ENCODE measurements at places on chromosomes 1 and 21. TPM values are rescaled to one million over a fixed set of nuclear protein-coding genes. Genes with fewer than 3 reads are reported as not detected.

DNA sequence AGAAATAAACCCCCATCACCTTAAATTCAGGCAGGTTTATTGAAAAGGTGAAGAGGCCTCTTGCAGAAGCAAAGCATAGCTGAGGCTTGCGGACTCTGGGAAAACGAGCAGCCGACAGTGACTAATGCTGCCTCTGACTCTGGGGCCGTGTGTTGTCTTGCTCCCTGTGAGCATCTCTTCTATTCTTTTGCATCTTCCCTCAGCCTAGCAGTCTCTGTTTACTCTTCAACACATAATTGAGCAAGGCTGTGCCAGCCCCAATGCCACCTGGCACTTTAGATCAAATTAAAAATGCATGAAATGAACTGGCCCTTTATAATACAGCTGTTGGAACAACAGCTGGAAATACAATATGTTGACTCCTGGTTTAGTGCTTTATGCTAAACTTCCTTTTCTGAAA lies 18.4 kb upstream of the REG4 start:
- DNase-seq = no peak

- no peak for DNase-seq
Observed at GRCh38 chr1:53049574-53049967, 12.4 kb upstream of the PODN start.

DNA sequence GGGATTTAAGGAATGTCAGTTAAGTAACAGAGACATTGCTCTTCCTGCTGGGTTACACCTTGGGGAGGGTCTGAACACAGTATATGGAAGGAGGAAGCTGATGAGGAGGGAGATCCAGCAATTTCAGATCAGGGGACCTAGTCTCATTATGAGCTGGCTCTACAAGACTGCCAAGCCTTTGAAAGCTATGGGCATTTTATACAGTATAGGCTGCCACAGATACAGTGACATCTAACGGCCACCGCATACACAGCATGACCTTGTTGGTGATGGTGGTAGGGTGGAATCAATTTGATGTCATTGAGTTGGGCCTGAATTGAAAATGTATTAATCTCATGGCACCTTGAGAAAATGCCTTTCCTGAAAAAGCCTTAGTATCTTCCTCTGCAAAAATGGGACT lies 22.6 kb upstream of the ZP4 start:
- no peak for DNase-seq

GRCh38 chr1:184622136-184622823 lies 132.4 kb downstream of the EDEM3 start:
- DNase-seq = peak; percentile 95

DNA sequence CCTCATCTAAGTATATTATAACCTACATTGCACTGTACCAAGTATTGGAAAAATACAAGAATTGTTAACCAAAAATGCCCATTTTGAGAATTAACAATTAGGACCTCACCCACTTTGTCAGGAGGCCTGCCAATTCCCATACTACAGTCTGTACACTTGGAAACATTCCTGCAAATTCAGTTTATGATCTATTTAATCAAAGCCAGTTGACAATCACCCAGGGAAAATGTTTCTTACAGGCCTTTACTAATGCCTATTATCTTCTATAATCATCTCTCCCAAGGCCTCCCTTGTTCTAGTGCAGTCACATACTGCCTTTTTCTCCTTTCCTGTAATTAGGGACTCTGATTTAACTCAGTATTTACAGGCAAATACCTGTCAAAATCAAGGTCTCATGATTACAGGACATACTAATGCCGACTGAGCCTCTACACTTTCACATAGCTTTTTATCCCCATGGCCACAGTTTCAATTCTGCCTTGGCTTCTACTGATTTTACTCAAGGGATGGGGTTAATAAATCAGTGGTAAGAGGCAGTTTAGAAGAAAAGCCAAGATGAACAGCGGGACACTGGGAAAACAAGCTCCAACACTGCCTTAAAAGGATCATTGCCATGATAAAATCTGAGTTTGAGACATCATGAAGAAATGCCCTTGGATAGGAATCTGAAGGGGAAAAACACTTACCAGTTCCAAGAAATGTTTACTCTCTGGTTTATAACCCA lies 338.7 kb downstream of the VAV3 start:
- no peak for DNase-seq

Gene C8B
- total RNA-seq = not detected

Gene AK4
- 41.1 TPM for total RNA-seq

DNA sequence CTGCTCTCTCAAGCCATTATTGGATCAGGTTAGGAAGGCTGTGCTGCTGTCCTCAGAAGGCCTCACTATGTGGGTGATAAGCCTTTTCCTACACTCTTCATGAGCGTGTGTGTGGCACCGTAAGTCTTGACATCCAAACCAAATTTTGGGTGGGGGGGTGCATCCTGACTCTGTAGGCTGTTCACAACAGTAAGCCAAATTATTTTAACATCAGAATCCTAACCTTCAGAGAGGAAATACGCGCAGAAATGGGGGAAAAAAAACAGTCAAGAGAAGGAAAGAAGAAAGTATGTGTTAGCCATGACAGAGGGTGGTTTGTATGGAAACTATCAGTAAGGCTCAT lies 21.0 kb downstream of the STPG1 start:
- DNase-seq = no peak

Gene EXTL2
- 21.6 TPM for total RNA-seq

GRCh38 chr1:176866011-176866714 lies 298.3 kb downstream of the ASTN1 start:
- no peak for DNase-seq

DNA sequence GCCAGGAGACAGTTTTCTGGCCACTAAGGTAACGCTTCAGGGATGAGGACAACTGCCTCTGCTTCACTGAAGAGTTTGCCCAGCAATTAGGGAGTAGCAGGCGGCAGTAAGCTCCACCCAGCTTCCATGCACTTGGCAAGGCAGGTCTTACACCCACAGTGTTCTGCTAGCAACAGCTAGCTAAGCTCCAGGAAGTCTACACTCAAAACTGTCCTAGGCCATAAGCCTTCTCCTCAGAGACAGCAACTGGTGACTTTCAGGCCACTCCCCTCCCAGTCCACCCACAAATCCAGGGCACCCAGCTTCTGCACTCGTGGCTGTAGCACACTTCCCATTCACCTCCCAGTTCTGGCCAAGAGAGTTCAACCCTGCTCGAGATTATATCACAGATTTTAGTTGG lies 47.3 kb downstream of the KMO start:
- no peak for DNase-seq

DNA sequence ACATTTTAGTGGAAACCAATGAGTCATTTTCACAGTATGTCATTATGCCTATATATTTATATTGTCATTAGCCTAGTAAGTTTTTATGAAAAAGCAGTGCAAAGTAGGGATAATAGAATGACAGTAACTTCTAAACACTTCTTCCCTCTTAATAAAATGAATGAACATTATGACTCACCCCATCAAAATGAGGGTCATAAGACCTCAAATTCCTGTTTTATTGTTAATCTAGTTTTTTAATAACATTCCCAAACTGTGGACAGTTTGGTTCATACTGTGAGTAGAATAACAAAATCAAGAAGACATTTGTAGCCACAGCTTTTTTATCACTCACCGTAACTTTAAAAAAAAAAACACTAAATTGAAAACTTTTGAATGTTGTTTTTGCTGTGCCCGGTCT lies 160.5 kb downstream of the LRRC40 start:
- no peak for DNase-seq

Gene ACOT11
- total RNA-seq = 9.9 TPM

Gene TENT5C
- total RNA-seq = 2.1 TPM
